ENCODE measurements at places on chromosomes 4 and X.
A peak's percentile ranks its signal among the peaks of the same experiment; 100 is the strongest.

GRCh38 chr4:125951261-125951887, 636.6 kb downstream of the FAT4 start:
- DNase-seq, result peak; percentile 12

GRCh38 chrX:33379839-33380238, 168.5 kb upstream of the DMD start:
- no peak for DNase-seq

- DNase-seq, result no peak
These were observed 648 bp upstream of the SCD5 start for GRCh38 chr4:82799006-82799881.

DNA sequence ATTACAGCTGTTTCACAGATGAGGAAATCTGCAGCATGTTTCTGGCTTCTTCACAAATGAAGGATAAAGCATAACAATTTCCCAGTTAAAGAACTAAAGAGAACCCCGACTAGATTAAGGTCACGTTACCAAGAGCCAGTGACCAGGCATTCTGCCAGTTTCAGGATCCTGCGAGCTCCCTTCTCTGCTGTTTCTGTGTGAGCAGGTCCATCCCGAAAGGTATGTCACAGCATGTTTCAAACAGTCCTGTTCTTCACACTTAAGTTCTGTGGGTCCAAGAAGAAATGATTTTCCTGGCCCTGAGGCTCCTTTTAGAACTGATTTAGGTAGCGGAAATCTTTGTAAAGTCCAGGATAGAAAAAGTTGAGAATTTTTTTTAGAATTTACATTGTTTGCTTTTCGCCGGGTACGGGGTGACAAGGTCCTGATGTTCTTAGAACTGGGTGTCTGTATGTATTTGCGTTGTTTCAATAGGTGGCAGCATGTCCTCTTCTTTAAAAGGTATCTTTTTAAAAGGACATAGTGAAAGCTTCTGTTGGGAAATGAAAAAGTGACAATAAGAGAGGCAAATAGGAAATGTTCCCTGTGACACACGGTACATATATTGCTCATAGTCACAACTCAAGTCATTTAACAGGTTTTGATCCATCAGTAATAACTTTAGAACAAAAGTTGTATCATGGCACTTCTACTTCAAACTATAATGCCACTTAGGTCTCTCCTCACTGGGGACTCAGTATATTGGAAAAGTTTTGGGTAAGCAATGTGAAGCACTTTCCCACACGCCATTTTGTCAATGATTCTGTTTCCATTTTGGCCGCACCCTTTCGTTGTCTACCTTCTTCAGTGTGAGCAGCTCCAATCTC, 18.4 kb downstream of the IL21 start:
- peak; percentile 31 for DNase-seq
